Calu3 (cell line): ENCODE measurements at places on chromosomes 16 and 17. TPM values are rescaled to one million over a fixed set of nuclear protein-coding genes. Genes with fewer than 3 reads are reported as not detected.

- peaks cover 16% of the 10 kb centered on the region for H3K36me3 ChIP-seq
- no peak overlapping the region for H3K4me3 ChIP-seq
- no peaks in the 10 kb centered on the region for H3K27me3 ChIP-seq
- H3K4me1 ChIP-seq: peaks cover 24% of the 10 kb centered on the region
- H3K27ac ChIP-seq: no peak overlapping the region
Observed at GRCh38 chr16:71364133-71364681, 5.7 kb downstream of the CALB2 start.

DNA sequence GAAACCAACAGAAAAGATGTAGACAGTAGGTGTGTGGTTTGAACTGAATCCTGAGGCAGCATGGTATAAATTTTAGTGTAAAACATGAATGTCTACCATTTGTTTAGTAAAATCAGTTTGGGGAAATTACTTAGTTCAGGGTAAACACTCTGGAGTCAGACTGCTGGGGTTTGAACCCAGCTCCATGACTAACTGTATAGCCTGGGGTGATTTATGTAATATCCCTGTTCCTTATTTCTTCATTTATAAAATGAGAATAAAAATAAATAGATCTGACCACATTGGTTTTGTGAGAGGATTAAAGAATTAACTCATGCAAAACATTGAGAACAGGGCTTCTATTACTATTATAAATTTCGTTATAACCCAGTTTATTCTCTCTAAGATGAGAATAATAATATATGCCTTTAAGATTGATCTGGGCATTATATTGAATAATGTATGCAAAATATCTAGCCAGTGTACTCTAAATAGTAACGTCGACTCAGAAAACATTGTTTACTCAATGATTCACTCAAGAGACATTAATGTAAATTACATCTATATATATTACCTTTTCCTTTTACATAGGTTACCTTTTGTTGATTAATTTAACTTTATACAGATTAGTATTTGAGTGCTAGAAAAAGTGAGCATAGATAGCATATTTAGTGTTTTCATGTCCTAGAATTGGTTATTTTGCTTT is 120.6 kb upstream of the KCNJ16 start:
- no peaks in the 10 kb centered on the region for H3K4me1 ChIP-seq
- H3K36me3 ChIP-seq: no peaks in the 10 kb centered on the region
- no peak overlapping the region for H3K4me3 ChIP-seq
- DNase-seq: no peak
- no peak overlapping the region for H3K27ac ChIP-seq

Gene KRTAP2-1
- not detected in 2 replicates for total RNA-seq

Gene KRTAP17-1
- total RNA-seq: not detected in 2 replicates

Gene LPO
- total RNA-seq: not detected in 2 replicates
